Substantia nigra (tissue), 51 donors: ENCODE measurements at places on chromosomes 2 and 18.

- DNase-seq, result no peak
Measured at GRCh38 chr2:239386001-239386670, 14.7 kb downstream of the HDAC4 start.

GRCh38 chr2:156175946-156176345, 156.6 kb downstream of the NR4A2 start:
- no peak for DNase-seq

DNA sequence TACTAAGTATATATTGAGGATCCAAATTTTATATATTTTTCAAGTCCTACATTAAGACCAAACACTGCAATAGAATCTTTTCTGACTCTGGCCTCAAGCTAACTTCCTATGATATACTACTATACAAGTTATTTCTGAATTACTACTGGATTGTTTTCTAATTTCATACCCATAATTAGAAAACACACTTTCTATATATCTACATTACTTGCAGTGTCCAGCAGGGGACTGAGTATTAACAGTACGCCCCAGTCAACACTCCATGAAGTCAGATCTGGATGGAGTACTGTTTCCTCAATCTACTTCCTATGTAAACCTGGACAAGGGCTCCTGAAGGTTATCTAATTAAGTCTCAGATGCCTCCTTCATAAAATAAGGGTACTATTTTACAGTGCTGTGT, 26.5 kb downstream of the RMP24 start:
- DNase-seq, result no peak

GRCh38 chr2:48617618-48618017, at the start of gene GTF2A1L:
Gene GTF2A1L, plus strand, starts transcription at chr2:48617856. Its CDS starts 19 bp downstream, at chr2:48617875.
- no peak for DNase-seq

DNA sequence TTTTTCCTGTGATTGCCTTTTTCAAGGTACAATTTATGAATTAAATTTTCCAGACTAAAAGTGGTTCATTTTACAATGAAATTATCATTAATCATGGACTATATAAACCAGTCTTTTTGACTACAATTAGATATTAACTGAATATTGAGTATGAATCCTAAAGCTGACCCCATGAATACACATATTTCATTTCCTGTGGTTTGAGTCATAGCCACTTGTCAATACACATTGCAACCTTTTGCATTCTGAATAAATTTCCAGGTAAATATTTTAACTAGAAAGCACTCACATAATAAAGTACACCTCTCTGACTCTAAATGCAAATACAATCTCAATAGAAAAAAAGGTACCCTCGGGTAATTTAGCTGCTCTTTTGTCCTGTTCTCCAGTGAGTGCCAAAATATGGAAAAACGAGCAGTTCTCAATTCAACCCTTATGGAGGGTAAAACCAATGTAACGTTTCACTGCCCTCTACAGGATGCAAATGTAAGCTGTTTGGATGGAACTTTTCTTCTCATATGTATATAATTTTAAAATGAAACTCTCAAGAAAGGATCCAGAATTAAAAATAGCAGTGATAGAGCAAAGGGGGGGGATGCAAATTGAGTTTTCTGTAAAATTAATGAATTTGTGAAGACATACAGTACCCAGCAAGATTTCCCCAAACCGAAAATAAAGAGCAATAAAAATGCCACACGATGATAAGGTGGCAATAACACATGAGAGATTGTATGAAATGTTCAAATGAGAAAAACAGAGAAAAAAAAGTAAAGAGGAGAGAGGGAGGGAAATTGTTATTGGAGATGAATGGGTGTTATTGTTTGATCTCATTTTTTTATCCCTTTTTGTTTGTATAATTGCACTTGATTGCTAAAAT, 1795.7 kb upstream of the PIK3C3 start:
- DNase-seq, result no peak

DNA sequence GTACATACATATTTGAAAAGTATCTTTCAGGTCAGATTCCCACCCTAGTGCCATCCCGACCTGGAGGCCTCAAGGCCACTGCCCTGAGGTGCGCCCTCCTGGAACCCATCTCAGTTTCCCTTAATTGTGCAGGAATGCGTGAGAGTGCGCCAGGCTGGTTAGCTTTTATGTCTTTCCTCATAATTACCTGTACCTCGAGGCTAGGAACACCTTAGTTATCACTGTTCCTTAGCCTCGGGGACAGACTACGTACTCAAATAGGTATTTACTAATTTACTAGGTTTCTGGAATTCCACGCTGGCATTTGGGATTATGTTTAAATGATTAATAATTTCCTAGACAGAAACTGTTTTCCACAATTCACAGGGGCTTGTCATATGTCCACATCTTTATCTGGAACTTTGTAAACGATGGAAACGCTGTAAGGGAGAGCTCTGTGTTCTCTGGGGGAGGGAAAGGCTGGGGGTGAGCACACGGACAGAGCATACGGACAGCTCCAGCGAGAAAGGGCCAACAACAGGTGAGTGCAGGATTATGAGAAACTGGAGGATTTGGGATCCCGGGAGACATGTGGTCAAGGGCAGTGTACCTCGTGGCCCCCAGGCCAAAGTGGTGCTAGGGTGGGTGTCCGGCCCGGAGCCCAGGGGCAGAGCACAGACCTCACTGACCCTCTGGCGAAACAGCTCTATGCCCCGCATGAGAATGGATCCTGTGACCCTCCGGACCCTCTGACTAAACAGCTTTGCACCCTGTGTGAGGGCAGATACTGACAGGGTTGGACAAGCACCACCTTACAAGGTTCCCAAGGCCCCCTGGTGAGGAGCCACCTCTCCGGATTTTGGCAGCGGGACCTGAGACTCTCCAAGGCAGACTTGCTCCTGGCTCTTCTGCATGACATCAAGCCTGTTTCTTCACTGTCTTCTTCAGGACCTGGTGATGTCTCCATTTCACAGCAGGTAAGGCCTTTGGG, 102.0 kb upstream of the PXDN start:
- DNase-seq, result no peak

DNA sequence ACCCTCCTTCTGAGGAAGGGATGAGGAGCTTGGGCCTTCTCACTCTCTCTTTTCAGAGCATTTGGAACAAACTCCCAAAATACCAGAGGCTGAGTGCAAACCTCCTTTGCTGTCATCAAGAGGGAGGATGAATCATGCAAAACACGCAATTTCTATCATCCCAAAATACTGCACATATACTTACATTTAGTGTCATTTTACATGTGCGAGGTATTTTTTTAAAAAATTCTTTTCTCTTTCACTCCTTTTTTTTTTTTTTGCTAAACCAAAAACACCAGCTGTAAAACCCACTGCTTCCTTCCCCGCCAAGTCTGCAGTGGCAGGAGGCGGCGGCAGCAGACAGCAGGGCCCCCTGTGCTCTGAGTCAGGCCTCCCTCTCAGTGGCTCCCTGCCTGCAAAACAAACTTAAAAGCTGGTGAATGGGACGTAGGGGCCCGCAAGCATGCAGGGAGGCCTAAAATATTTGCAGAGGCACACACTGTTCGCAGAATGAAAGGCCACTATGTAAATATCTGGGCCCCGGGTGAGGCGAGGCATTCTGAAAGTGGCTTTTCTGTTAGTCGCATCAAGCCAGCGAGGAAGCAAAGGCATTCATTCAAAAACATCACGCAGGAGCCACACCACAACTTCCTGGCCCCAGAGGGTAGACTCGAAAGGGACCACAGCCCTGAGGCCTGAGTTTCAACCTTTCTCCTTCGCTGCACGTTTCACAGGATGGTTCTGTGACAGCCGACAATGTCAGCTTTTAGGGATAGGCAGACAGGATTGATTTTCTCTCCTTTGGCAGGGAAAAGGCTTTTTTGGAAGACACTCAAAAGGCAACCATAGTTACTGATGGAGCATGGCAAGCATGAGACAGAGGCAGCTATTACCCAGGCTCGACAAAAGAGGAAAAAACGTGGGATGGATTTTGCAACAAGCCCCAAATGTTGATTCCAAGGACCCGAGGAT, 73.4 kb downstream of the ACTR2 start:
- DNase-seq, result peak; percentile 54

DNA sequence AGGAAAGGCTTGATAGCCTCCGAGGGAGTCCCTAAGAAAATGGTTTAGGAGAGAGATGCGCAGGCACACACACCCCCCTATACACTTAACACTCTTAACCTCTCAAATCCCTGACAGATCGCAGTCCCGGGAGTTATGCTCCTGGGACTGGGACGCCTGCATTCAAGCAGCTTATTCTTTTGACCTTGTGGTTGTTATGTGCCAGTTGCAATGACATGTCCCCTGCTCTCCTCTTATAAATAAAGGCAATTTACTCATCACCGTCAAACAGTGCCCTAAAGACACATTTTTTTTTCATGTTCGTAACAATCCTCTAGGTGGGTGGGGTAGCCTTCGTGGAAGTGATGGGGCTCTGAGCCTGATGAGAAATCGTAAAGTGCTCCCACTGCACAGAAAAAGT, 162.2 kb downstream of the LRRC30 start:
- DNase-seq, result no peak

GRCh38 chr2:98463081-98463481, 18.4 kb downstream of the INPP4A start:
- DNase-seq, result no peak

DNA sequence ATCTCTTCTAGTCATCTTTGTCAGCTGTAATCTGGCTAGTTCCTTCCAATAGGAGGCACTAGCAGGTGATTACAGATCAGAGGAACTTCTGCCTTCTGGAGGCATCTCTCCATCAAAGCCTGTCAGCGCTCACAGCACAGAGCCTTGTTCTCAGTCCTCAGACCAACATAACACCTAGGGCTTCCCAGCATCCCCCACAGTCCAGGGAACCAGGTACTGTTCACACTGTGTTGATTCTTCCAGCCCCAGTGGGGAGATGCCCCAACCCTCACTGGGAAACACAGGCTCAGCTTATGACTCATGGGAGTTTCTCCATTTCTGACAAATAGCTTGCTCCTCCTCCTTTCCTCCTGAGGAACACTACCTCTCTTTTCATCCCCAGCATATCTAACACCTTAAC, 601.7 kb downstream of the CBLN2 start:
- no peak for DNase-seq

DNA sequence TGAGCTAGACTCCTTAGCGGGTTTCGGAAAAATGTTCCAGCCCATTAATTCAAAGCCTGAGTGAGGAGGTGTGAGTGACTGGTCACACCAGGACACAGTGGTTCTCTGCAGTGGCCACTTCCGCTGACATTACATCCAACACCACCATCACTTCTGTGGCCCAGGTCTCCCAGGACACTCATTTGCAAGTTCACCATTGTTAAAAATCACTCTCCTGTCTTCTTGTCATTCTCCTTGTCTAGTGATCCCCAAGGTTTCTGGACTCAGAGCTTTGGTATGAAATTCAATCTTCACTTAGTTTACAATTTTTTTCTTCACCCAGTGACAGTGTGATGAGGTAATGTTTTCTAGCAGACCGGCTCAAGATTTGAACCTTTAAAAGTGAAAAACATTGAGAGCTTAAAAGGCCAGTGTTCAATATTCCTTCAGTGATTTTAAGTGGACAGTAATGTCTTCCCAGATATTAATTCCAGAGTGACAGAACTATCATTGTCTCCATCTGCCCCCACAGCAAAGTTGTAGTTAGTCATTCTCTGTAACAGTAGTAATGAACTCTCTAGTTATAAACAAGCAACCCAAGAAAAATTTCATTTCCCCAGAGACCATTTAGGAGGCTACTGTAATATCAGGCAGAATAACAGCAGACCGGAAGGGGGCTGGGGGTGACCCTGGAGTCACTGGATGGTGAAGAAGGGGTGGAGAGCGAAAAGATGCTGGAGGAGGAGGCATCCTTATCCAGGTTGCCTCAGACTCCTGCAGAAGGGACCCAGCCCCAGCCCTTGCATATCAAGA, 164.9 kb downstream of the GFPT1 start:
- no peak for DNase-seq

DNA sequence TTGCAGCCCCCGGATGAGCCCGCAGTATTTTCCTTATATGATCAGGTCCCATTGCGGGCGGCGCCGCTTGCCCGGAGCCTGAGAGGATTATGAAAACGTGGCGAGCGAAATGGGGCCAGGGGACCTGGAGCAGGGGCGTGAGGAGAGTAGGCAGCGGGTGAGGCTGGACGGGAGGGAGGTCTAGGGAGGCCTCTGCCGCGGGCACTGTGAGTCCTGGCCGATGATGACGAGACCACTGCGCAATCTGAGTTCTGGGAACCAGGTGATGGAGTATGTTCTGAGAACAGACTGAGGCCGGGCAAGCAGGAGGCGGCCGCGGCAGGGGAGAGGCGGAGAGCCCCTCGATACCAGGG, 790 bp upstream of the ACAA2 start:
- no peak for DNase-seq

- no peak for DNase-seq
Measured at GRCh38 chr2:167924556-167924955, 322.8 kb downstream of the STK39 start.

- no peak for DNase-seq
Measured at GRCh38 chr2:121694398-121695170, 42.1 kb downstream of the NIFK start.

DNA sequence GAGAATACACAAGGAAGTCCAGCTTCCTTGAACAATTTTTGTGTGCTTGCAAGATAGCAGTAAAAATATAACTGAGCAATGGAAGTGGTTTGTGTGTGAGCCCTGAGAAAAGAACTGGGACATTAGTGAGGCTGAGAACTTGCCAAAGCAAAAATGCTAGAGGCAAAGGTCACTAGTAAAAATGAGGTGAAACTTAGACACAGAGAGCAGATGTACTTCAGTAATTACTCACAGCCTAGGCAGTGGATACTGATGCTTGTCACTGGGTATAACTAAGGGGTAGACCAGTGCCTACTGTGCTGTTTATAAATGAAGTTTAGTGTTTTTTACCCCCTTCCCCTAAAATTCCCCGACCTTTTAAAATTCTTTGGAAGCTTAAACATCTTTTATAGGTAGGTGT, 450.1 kb downstream of the LPIN1 start:
- DNase-seq, result no peak

GRCh38 chr18:13580351-13580750, 146.0 kb downstream of the FAM210A start:
- DNase-seq, result no peak

DNA sequence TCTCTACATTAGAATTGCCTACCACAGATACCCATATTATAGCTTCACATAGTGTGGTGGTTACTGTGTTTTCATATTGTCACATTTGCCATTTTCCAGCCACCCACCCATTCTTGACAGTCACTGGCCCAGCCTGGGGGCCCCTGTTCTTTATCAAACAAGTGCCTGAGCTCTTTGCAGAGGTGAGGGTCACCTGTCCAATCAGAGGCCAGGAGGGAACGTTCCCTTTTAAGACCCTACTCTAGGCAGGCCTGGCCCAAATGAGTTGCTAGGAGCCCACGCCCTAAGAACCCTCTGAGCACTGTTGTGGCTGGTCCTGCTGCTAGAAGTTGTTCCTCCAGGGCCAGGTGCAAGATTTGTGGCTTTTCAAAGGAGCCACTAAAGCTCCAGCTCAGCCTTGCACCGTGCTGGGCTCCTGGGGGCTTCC, 5.2 kb downstream of the IL37 start:
- DNase-seq, result no peak
